Stimulated activated CD8-positive, alpha-beta memory T cell treated with anti-CD3 and anti-CD28 coated beads, Interleukin-4, amount 100 ng/mL, for 4 hours (primary cell): ENCODE measurements at places on chromosomes 7 and 10.

DNA sequence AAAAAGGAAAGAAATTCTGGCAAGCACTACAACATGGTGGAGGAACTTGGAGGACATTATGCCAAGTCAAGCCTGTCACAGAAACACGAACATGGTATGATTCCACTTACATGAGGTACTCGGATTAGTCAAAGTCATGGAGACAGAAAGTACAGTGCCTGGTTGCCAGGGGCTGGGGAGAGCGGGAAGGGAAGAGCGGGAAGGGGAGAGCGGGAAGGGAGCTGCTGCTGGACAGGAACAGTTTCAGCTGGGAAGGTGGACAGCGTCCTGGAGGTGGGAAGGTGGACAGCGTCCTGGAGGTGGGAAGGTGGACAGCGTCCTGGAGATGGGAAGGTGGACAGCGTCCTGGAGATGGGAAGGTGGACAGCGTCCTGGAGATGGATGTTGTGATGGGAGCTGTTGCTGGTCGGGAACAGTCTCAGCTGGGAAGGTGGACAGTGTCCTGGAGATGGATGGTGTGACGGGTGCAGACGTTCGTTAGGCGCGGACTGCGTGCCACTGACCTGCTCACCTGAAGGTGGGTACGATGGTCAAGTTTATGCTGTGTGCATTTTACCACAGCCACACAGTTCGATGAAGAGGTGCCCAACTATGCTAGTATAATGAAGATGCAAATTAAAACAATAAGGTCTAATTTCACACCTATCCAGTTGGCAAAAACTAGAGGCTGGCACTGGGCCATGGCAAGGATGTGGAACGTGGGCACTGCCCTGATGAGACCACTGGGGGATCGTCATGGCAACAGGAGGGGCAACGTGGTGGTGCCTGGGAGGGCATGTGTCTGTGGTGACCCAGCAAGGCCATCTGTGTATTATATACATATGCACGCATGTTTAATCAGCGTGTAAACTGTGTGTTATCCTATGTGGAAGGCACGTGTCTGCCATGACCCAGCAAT is 103.8 kb downstream of the NKX6-2 start:
- DNase-seq: no peak

GRCh38 chr10:114526126-114526503 is 121.8 kb upstream of the AFAP1L2 start:
- DNase-seq: no peak

- no peak for DNase-seq
Measured at GRCh38 chr10:55509168-55509567, 708.1 kb upstream of the PCDH15 start.

GRCh38 chr7:81583090-81583489 is 186.8 kb downstream of the HGF start:
- DNase-seq: no peak

GRCh38 chr7:92768501-92769393 is 67.6 kb downstream of the CDK6 start:
- no peak for DNase-seq

DNA sequence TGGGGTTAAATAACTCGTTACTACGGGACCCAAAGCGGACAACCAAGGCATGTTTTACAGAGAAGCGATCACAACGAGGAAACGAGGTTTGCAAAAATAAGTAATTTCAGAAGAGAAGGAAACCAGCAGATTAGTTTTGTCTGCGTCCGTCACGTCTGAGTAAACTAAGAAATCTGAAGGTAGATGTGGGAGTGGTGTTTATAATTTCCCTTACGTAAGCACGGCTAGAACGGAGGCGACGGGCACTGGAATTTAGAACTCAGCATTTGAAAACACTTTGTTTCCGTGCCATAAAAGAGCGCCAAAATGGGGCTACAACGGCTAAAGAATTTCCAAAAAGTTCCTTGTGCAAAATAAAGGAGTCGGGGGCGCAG is 718 bp upstream of the UMAD1 start:
- no peak for DNase-seq
